ENCODE measurements at places on chromosomes 11 and 22. TPM values are rescaled to one million over a fixed set of nuclear protein-coding genes. Genes with fewer than 3 reads are reported as not detected.

The KCNA4 gene
- total RNA-seq = not detected

The VSIG10L2 gene
- not detected for total RNA-seq

The MFRP gene
- 0.27 TPM for total RNA-seq

The CALCA gene
- 3.1 TPM for total RNA-seq

The LRP5 gene
- total RNA-seq = 67.2 TPM

The IL10RA gene
- 72.6 TPM for total RNA-seq

The SMIM35 gene
- total RNA-seq = not detected

The DEUP1 gene
- not detected for total RNA-seq

Measured in thoracic aorta (tissue), 2 donors.